ENCODE measurements at places on chromosomes 5 and 9.
A peak's percentile ranks its signal among the peaks of the same experiment; 100 is the strongest.

- DNase-seq, result peak; percentile 74
These were observed 31.0 kb downstream of the GOLGA2 start for GRCh38 chr9:128244837-128245231.

DNA sequence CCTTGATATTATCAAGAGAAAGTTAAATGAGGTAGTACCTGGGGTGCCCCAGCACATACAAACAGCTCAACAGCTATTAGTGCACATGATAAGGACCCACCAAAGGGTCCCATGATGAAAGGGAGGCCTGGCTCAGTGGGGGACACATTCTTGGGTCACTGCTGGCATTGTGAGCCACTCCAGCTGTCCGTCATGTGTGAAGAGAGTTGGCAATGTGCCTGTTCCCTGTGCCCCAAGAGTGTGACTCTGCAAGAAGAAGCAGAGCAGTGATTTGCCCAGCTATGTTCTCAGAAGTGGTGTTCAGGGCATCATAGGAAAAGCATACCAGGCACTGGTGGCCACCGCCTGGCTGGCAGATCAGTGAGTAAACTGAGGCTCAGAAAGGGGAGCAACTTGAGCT lies 37.1 kb upstream of the TDRD7 start:
- DNase-seq, result no peak

- no peak for DNase-seq
These were observed 14.3 kb upstream of the GPX3 start for GRCh38 chr5:151005950-151006576.

DNA sequence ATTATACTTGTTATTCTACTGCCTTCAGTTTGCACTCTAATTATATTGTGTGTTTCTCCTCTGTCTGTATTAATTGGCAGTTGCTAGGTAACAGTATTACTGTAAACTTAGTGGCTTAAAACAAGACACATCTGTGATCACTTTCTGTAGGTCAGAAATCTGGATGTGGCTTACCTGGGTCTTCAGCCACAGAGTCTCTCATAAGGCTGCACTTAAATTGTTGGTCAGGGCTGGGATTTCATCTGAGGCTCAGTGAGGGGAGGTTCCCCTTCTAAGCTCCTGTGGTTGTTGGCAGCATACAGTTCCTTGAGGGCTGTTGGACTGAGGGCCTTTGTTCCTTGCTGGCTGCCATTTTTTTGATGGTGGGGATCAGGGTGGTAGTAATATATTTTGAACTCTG lies 68.8 kb downstream of the SLC44A1 start:
- DNase-seq, result no peak

DNA sequence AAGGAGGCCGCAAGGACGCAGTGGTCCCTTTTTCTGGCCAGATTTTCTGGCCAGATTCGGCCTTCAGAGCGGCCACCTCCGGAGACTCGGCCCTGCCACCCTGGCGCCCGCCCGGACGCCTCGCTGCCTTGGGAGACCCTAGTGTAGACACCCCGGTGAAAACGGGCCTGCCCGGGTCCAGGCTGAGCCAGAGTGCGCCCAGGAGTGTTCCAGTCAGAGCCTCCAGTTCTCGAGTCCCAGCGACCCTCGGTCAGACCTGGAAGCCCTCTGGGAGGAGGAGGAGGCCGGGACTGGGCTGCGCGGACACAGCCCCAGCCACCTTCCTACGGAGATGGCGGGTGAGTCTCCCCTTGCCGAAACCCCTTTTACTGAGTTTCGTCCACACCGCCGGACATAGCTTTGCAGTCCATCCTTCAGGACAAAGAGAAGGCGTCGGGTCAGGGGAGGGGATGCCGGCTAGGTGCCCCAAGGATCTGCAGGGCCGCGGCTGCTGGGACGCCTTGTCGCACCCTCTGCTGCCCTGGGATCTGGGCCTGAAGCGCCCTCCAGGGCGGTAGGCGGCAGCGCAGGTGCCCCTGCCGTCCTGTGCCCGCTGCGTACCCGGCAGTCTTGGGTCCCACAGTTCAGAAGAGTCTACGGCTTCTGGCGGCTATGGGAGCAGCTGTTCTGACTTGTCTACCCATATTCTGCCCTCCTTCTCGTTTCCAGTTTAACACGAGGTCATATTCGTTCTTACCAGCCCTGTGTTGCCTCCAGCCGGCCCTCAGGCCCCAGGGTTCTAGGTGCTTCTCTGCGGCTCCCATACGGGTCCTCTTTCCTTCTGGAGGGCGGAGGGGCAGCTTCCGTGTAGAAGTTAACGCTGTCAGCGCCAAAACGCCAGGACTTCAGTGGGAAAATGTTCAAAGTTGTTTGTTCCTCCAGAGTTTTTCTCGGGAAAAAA lies 1771.7 kb upstream of the CDH9 start:
- no peak for DNase-seq

DNA sequence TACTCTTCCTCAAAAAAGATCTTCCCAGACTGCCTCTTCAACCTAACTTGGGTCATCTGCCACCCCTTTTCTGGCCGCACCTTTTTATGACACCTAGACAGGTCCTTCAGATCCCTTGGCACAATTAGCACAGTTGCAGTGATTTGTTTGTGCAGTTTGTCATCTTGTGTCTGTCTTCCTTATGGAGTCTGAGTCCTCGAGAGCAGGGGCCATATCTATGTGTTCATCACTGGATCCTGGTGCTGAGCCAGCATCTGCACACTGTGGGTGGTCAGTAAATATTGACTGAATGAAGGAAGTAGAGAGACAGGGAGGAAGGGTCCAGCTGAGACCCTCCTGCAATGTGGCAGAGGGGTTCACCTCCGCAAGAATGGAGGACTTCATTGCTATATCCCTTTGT lies 14.4 kb downstream of the ERGIC1 start:
- DNase-seq, result no peak

- no peak for DNase-seq
These were observed 80.0 kb upstream of the ITGA2 start for GRCh38 chr5:52909192-52909591.

GRCh38 chr9:96100385-96101300 lies 201.3 kb downstream of the HSD17B3 start:
- DNase-seq, result no peak

DNA sequence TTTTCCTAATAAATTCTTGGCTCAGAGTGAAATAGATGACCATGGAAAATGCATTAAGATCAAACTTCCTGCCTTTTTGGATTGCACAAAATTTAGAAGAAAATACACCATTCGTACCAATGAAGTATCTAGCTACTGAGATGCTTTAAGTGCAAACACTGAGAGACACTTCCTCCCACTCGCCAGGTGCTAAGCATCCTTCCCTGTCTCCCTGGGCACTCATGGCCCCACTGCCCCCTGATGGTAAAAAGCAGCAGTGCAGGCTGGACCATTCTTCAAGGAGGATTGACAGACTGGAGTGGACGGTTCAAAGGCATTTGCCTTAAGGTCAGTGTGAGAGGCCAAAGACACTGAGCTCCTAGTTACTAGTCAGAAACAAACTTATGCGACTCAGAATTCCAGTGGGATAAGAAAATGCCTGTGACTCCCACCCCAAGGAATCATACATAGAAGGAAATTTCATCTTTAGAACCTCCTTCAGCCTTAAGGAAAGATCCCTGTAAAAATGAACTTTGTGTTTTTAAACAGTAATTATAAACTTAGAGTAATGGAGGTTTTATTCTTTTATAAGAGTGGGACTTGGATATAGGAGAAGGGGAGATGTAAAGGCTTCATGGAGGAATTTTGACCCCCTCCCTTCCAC lies 86.0 kb upstream of the SLC30A5 start:
- peak; percentile 91 for DNase-seq

DNA sequence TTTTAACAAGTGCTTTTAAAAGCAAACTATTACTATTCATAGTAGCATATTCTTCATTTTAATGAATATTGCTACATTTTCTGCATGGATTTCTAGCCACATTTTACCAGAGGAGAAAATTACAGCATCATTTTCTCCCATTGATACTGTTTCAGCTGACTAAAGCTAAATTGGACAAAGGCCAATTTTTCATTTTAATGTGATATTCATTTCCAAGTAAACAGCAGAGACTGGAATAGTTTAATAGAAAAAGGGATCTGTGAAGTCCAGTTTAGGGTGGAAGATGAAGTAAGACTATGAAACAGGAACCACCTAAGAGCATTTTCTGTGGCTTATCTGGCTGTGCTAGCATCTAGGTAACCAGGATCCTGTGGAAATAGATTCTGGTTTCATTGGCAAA lies 128.1 kb downstream of the GIN1 start:
- DNase-seq, result no peak

- peak; percentile 80 for DNase-seq
These were observed 9.1 kb downstream of the EGFL7 start for GRCh38 chr9:136671646-136672430.

- no peak for DNase-seq
These were observed 69.8 kb downstream of the ADAMTS2 start for GRCh38 chr5:179275381-179275878.

DNA sequence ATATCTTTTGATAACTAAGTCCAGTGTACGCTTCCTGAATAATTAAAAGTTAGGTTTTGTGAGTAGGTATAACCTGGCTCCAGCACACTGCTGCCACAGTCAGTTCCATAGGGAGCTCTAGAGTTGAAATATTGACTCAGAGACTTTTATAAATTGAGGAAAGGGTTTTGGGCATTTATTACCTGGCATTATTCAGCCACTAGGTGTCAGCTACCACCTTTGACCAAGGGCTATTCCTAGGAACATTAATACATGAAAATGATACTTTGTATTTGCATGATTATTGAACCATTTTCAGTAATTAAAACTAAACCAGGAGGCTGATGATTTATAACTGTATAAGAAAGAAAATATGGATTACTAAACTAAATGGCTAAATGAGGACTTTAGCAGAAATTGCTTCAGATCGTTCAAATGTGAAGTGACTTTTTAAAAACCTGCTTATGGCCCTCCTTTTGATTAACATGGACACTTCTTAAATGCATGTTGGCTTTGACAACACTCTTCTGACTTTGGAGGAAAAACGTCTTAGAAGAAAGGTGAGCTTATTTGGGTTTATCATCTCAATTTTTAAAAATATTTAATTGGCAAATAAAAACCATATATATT lies 83.0 kb downstream of the SMC2 start:
- no peak for DNase-seq

DNA sequence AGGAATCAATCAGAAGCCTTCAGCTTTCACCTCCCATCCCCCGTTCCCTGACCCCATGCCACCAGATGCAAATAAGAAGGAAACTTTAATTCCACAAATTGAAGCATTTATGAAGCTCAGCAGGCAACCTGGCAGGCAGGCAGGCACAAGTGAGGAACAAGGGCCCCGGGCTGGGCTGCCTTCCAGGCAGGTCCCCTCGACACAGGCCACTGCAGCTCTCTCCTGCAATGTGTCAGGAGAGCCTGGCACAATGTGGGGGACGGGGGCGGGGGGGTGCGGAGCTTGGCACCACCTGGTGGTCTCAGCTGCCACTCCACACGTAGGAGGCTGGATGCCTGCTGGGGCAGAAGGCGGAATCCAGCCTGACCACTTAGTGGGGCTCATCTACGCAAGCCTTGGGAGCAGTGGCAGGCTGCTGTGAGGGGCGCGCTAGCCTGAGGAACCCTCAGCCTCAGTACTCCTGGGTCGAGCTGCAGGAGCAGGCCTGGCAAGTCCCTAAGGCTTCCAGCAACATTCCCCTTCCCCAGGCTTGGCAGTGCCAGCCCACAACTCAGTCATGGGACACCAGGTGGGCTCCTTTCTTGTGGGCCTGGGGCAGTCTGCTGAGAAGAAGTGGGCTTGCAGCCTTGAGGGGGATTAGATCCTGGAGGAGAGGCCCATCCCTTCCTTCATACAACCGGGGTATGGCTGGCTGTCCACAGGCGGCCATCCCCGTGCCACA lies 50.2 kb upstream of the KCNMB1 start:
- DNase-seq, result no peak

GRCh38 chr5:35815089-35815936 lies 41.4 kb upstream of the IL7R start:
- peak; percentile 30 for DNase-seq

DNA sequence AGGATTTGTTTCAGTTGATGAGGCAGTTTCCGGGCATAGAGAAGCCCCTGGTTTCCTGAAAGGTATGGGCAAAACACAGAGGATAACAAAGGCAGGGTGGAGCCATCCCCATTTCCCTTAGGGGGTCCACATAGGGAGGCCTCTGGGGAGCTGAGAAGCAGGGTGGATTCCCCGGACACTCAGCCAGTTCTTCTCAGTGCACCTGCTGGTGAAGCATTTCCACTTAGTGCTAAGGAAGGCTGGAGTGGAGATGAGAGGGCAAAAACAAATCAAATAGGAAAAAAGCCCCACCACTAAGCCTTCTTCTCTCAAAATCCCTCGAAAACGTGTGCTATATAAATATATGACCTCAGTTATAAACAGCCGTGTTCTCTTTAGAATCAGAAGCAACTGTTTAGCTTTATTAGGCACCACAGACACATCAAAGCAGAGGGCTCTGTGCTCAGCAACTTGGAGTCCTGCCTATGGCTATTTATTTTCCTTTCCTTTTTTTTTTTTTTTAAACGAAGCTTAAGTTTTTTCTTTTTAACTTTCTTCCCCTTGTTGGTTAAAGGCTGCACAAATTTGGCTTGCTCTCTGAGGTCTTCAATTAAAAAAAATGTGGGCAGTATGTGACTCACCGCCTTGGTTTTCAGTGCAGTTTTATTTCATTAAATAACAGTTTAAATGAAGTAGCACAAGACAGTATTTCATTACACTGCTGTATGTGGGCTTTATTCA lies 67.7 kb downstream of the PRDM6 start:
- no peak for DNase-seq

DNA sequence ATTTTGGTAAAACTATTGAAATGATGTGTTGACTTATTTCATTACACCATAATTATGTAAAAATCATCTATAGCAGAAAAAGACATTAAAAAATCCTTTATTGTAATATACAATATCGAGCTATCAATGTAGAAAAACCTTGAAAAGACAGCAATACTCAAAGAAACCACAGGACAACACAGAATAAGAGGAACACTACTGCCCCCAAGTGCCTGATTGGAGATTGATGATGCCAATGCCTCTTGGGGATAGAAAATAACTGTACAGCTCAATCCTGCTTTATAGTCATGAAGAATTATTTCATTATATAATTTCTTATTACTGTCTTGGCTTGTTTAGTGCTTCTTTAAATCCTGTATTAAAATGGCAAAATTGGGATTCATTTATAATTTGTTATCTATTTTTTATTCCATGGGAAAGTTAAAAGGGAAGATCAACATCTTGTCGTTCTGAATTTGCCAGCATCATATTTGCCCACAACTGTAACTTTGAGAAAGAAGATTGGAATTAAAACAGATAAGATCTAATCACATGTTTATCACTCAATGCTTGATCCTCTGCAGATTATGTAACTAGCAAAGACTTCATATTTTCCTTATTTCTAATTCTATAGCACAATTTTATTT lies 337.5 kb downstream of the CDH9 start:
- peak; percentile 28 for DNase-seq

GRCh38 chr9:24487250-24487861 lies 58.3 kb downstream of the IZUMO3 start:
- no peak for DNase-seq

- DNase-seq, result no peak
These were observed 32.0 kb downstream of the DAPK1 start for GRCh38 chr9:87529671-87530070.
